Smooth muscle cell of trachea (primary cell): ENCODE measurements at places on chromosomes 13 and 19. TPM values are rescaled to one million over a fixed set of nuclear protein-coding genes. Genes with fewer than 3 reads are reported as not detected.

The S1PR2 gene
- total RNA-seq, result 37.7 and 70.8 TPM in 2 replicates

The SCEL gene
- not detected in 2 replicates for total RNA-seq

The GCDH gene
- total RNA-seq, result 28.3 and 55.3 TPM in 2 replicates

The STXBP2 gene
- total RNA-seq, result 7.4 and 9.0 TPM in 2 replicates

The NOP53 gene
- 71.7 and 79.7 TPM in 2 replicates for total RNA-seq

The FGF22 gene
- total RNA-seq, result 0.15 TPM in 1 of 2 replicates, not detected in the other

The CTXN1 gene
- 1.7 and 2.5 TPM in 2 replicates for total RNA-seq

The HAUS5 gene
- 6.6 and 12.2 TPM in 2 replicates for total RNA-seq

The KASH5 gene
- 0.17 TPM in 1 of 2 replicates, not detected in the other for total RNA-seq

The TBXA2R gene
- total RNA-seq, result 2.8 and 2.9 TPM in 2 replicates

The APOC4 gene
- total RNA-seq, result not detected in 2 replicates

The SIGLEC10 gene
- not detected in 2 replicates for total RNA-seq
